ENCODE measurements at places on chromosomes 2 and 18.

DNA sequence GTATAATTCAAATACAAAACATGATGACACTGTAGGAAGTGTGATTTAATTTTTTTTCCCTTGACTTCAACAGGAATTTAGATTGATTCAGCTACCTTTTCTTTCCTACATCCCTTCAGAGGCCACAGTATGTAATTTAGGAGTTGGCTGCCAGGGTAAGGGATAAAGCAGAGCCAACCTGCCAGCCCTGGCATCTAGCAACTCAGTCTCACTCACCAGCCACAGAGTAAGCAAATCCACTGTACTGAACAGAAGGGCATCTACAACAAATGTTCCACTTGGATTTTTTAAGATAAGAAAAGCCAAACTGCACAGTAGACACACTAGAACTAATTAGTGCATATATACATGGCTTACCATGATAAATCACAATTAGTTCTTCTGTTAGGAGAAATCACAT is 54.3 kb upstream of the PEX13 start:
- DNase-seq: no peak
- no peaks in the 10 kb centered on the region for H3K36me3 ChIP-seq
- H3K27ac ChIP-seq: no peak overlapping the region
- H3K4me3 ChIP-seq: no peak overlapping the region
- H3K4me1 ChIP-seq: peaks cover 9% of the 10 kb centered on the region
- H3K27me3 ChIP-seq: no peaks in the 10 kb centered on the region

- H3K27ac ChIP-seq: no peak overlapping the region
- DNase-seq: no peak
- H3K36me3 ChIP-seq: no peaks in the 10 kb centered on the region
- no peaks in the 10 kb centered on the region for H3K4me1 ChIP-seq
- no peak overlapping the region for H3K4me3 ChIP-seq
These were observed 624.9 kb upstream of the CDH2 start for GRCh38 chr18:28801876-28802275.

DNA sequence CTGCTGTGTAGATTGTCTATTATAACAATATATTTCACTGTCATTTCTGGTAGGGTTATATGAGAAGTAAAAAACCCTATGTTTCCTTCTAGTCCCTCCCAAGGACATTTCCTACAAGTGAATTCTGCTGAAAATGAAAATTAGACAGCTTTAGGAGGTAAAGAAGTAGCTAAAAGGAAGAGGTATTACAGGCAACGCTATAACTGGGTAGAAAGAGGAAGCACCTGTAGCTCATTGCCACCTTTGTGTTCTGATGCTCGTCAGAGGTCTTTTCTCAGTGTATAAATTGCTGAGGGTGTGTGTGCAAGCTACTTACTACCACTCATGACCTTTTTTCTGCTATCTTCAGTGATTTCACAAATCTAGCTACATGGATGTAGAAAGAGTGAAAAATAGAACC is 1.4 kb downstream of the DNAJC10 start:
- H3K4me3 ChIP-seq: no peak overlapping the region
- peaks cover 21% of the 10 kb centered on the region for H3K4me1 ChIP-seq
- H3K27ac ChIP-seq: no peak overlapping the region

- H3K4me3 ChIP-seq: peak overlapping the region; percentile 80
- H3K4me1 ChIP-seq: peaks cover 21% of the 10 kb centered on the region
- H3K27me3 ChIP-seq: no peaks in the 10 kb centered on the region
These were observed 634 bp downstream of the PTPRM start for GRCh38 chr18:7567474-7568425.

GRCh38 chr2:140270224-140270623 is 1490.0 kb upstream of the NXPH2 start:
- H3K4me3 ChIP-seq: no peak overlapping the region
- H3K36me3 ChIP-seq: no peaks in the 10 kb centered on the region
- no peaks in the 10 kb centered on the region for H3K27me3 ChIP-seq
- H3K27ac ChIP-seq: no peak overlapping the region

GRCh38 chr2:133026536-133027177 is 356.7 kb upstream of the LYPD1 start:
- no peak for DNase-seq
- H3K27me3 ChIP-seq: no peaks in the 10 kb centered on the region
- no peak overlapping the region for H3K4me3 ChIP-seq
- no peaks in the 10 kb centered on the region for H3K36me3 ChIP-seq
- H3K4me1 ChIP-seq: no peaks in the 10 kb centered on the region
- H3K27ac ChIP-seq: no peak overlapping the region

GRCh38 chr18:3048121-3048520 is 35.2 kb upstream of the LPIN2 start:
- no peak overlapping the region for H3K27ac ChIP-seq
- H3K36me3 ChIP-seq: no peaks in the 10 kb centered on the region
- DNase-seq: peak; percentile 18
- H3K4me1 ChIP-seq: peaks cover 14% of the 10 kb centered on the region

DNA sequence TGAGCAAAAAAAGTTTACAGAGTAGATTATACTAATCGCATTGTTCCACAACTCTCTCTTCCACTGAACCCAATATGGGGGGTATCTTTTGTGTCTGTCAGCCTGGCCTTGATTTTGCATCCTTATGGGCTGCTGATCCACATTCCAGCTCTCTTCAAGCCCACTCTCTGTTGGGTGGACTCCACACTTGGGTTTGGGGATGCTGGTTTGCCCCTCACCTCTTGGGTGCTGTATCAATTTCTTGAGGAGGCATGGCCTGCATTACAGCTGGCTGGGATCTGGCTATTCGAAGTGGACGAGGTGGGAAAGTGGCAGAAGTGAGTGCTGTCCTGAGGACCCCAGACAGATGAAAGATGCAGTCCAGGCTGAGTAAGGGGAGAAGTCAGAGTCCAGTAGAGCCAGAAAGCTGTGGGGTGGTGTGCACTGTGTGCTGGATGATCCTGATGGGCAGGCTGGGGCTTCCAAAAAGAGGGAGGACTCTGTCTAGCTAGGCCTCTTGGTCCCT is 141.4 kb downstream of the CAPN13 start:
- no peaks in the 10 kb centered on the region for H3K4me1 ChIP-seq
- no peaks in the 10 kb centered on the region for H3K36me3 ChIP-seq
- H3K27ac ChIP-seq: no peak overlapping the region
- H3K4me3 ChIP-seq: no peak overlapping the region
- no peak for DNase-seq

DNA sequence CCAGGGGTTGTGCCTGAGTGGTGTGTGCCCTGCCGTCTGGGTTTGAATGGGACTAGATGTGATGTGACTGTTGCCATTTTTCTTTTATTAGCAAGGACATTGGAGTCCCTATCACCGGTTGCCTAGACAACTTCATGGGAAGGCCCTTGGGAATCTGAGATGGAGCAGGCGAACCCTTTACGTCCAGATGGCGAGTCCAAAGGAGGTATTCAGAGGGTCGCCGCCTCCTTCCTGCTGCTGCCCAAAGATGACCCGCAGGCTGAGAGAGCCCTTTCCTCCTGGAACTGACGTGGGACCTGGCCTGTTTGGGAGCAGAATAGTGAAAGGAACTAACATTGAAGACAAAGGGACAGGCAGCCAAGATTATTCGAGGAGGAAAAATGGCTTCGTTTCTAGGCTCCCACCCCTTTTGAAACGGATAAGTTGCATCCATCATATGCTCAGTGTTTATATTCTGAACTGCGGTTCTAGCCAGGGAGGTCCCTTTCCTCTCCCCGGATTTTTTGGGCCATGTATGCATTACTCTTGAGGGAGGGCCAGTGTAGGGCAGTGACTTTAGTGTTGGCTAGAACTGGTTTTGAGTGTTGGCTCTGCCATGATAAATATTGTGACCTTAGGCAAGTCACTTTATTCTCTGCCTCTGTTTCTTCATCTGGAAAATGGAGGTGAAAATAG is 673 bp downstream of the CENPO start:
- DNase-seq: no peak
- no peaks in the 10 kb centered on the region for H3K27me3 ChIP-seq
- H3K4me3 ChIP-seq: peak overlapping the region; percentile 94
- peaks cover 30% of the 10 kb centered on the region for H3K36me3 ChIP-seq
- H3K27ac ChIP-seq: peak overlapping the region; percentile 98
